ENCODE measurements at places on chromosomes 4 and X.

GRCh38 chr4:34365946-34366345 is 1878.4 kb downstream of the ARAP2 start:
- DNase-seq = no peak

DNA sequence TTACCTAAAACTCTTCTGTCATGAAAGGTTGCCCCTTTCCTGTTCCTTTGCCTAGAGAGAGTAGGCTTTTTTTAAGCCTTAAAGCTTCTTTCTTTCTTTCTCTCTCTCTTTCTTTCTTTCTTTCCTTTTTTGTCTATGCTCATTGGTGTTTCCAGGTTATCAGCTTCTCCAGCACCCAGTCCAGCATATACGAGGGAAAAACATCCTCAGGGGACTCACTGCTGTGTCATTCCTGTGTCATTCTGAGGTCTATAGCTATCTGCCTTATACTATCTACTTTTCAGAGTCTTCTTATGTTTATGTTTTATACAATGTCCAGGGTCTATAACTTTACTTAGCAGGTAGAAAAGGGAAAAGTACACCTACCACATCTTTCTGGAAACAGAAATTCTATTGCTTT is 10.5 kb upstream of the USP27X start:
- no peak for DNase-seq

GRCh38 chr4:181008164-181008563 is 1235.0 kb upstream of the TENM3 start:
- no peak for DNase-seq

GRCh38 chrX:7164174-7164573 is 16.2 kb upstream of the PUDP start:
- no peak for DNase-seq

- no peak for DNase-seq
Observed at GRCh38 chrX:53223068-53223693, 1.8 kb downstream of the KDM5C start.

DNA sequence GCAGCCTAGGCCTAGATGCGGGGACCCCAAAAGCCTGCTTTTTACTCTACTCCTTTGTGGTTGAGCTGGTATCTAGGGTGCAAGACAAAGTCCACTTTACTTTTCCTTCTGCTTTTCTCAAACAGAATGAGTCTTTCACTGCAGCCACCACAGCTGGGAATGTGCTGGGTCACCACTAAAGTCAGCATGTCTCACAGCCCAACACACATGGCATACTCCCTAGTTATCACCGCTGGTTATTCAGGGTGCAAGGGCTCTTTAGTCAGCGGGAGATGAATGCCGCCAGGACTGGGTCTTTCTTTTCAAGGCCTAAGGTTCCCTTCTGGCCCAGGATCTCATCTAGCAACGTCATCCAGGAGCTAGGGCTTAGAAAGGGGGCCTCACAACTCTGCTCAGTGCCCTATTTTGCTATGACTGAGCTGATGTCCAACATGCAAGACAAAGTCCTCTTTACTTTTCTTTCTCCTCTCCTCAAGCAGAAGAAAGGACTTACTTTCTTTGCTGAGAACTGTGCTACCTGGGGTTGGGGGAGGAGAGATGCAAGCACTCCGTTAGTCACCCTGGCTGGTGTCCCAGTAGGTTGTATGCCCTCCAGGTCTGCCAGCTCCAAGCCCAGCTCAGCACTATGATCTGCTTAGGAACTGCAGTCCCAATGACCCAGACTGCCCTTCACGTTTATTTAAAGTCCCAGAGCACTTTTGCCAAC is 22.9 kb upstream of the STPG2 start:
- no peak for DNase-seq

DNA sequence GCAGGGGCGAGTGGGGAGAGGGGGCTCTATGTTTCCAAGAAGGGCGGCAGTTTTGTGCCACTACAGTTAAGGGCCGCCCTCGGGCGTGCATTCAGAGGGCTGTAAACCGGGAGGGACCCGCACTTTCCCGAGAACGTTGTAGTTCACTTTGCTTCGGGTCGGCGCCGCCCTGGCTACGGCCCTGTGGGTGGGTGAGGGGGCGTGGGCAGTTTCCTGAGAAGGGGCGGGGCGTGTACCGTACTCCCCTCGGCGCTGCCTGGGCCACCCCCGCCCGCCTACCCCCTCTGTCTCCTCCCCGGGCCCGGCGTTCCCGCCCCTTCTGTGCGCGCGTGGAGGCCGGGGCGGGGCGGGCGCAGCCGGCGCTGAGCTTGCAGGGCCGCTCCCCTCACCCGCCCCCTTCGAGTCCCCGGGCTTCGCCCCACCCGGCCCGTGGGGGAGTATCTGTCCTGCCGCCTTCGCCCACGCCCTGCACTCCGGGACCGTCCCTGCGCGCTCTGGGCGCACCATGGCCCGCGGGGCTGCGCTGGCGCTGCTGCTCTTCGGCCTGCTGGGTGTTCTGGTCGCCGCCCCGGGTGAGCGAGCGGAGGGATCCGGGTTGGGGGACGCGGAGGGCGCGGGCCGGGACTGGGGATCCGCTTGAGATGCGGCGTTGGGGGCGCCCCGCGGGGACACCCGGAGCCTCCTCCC is at the start of gene CD99:
Gene CD99 (plus strand): TSS at position 440 of the 687 bp plus-strand sequence. CDS start 66 bp downstream, at position 506.
- peak; percentile 80 for DNase-seq

- DNase-seq = no peak
Observed at GRCh38 chrX:19775830-19776485, 111.4 kb downstream of the SH3KBP1 start.

GRCh38 chr4:152348670-152349069 is 187.2 kb downstream of the FBXW7 start:
- DNase-seq = no peak

DNA sequence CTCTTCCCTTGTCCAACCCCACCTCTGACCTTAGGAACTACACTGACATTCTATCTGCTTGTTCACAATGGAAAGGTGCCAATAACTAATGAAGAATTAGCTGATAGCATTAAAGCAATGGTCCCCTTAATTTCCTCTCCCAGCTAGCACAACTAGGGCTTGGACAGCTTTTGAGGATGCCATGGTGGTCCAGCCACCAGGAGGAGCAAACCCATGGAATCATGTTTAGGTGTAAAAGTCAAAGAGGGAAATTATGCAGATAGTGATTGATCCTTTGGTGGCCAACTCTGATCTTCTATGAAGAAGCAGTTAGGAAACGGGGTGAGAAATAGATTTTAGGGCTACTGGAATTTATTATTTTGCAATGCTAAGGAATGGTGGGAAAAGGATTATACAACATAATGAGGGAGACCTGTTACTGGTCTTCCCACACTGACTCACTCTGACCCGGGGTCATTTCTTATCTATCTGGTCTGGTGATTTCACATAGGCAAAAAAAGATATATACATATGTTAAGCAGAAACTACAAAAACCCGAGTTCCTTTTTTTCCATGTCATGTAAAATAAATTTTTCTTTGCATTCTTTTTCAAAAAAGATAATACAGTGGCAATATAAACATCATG is 45.8 kb upstream of the FBXW7 start:
- DNase-seq = no peak

DNA sequence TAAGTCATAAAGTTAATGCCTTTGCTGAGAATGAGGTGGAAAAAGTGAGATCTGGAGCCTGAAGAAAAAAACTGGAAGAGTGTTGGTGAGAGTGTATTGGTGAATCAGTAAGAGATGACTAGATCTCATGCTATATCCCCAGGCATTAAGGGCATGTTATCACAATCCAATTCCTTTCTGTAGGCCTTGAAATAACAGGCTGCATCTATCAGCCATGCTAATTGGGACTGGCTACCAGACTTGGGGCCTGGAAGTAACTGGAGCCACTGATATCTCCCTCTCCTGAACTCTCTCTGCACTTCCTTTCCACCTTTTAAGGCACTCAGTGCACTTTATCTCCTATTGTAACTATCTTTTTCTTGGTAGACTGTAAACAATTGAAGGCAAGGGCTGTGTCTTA is 88.8 kb upstream of the HPRT1 start:
- no peak for DNase-seq

DNA sequence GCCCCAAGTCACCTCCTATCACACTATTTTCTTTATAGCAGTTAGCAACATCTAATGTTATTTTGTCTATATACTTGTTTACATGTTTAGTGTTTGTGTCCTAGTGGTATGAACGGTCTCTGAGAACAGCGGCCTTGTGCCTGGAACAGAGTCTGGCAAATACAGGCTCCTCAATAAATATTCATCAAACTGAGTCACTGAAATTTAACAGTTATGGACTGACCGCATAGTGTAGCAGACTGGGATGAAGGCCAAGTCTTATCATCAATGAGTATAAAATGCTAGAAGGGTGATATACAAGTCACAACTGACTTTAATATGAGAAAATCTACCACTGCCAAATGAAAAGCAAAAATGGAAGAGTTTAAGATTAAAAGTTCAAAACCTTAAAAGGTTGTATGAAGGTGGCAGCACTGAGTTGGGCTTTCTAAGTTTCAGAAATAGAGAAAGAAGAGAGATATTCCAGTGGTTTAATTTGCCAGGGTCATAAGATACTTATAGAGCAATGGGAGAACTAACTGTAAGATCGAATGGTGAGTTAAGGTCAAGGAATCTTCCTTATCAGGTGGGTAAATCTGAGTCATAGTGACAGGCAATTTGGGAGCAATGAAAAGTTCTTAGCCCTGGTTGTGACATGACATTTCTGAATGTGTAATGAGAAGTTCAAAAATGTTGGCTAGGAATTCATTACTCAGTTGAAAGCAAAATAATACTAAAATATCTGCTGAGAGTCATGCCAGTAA is 34.9 kb downstream of the ELOVL6 start:
- DNase-seq = no peak

GRCh38 chr4:112327965-112328733 is 31.0 kb downstream of the ALPK1 start:
- no peak for DNase-seq

- DNase-seq = no peak
Observed at GRCh38 chrX:769796-770195, 139.2 kb downstream of the SHOX start.

- DNase-seq = no peak
Observed at GRCh38 chr4:1039493-1040343, 28.3 kb downstream of the FGFRL1 start.

DNA sequence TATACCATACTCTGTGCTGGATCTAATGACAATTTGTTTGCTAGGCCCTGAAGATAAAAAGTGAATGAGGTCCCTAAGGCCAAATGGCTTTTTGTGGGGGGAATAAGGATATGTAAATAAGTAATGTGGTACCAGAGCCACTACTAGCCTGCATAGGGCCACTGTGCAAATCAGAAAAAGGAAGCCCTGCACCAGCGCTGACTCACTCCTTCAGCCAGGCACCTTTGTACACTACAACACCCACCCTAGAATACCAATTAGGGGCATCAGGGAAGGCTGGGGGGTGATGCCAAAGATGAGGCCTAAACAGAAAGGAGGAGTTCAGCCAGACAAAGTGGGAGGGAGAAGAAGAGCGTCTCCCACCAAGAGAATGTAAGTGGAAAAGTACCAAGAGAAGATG is 122.2 kb downstream of the CAMK2D start:
- DNase-seq = no peak

DNA sequence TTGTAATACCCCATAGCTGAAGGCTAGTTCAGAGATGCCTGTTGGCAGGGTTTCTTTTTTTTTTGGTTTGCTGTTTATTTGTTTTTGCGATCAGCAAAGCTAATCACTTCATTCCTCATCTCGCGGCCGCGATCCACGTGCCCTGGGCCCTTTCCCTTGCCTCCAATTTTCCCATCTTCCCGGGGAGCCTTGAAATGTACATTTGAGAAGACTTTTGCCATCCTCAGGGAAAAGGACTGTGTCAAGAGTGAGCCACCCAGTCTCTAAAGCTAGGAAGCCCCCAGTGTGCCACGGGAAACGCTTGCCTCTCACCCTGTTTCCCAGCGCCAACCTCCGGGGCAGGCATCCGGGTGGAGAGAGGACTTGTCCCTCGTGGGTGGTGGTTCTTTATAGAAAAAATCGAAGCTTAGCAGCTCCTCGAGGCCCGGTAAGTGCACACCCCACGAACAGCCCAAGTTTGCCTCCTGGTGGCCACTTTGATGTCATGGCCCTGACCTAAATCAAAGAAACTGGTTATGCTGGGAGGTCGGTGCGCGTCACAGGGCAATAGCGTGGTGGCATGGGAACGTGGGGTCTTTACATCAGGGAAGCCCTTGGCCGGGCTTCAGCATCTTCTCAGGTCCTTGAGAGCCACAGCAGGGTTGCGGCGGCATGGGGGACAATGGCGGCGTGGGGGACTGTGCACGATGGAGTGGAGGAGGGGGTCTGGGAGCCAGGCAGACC is 42.0 kb downstream of the MAP7D3 start:
- DNase-seq = no peak

DNA sequence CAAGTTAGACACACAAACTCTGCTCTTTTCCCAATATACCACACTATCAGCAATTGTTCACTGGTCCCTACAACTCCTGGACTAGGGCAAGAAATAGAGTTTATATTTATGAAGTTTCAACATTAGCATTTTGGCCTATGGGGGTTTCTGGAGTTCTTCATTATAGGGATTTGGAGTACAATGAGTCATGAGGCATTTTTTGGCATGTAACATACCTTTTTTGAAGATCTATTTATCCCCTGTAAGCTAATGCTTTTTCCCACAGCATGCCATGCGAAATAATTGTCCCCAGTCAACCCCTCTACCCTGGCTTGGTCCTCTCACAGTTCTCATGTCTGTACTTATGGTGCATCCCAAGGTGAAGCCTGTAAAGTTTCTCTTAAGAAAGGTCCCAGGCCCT is 36.7 kb upstream of the EDA2R start:
- DNase-seq = no peak

GRCh38 chr4:89835413-89835812 is 1.5 kb downstream of the SNCA start:
- no peak for DNase-seq

DNA sequence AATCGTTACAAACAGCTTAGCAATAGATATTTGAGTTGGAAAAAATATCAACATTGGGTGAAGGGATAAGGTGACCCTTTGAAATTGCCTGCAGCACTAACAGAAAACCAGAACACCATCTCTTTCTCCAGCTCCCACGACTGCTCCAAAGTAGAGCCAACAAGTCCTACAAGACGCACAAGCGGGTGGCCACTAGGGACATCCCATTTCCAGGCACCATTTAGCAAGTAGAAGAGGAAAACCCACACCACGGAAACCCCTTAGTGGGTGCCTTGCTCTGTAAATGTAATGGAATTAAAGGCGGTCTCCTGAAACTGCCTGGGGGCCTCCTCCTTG is 1.9 kb downstream of the ARHGAP6 start:
- no peak for DNase-seq

GRCh38 chr4:188821500-188821899 is 682.3 kb downstream of the TRIML1 start:
- no peak for DNase-seq

GRCh38 chrX:33923262-33923661 is 208.9 kb downstream of the FAM47A start:
- DNase-seq = no peak
